ENCODE measurements at places on chromosomes 1 and 21.

DNA sequence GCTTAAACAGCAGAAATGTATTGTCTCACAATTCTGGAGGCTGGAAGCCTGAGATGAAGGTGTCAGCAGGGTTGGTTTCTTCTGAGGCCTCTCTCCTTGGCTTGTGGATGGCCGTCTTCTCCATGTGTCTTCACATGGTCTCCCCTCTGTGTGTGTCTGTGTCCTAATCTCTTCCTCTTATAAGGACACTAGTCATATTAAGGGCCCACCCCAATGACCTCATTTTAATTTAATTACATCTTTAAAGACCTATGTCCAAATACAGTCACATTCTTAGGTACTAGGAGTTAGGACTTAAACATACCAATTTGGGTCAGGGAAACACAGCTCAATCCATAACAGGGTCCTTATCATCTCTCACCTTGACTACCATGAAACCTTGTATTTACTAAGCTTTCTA is 14.8 kb upstream of the OLIG2 start:
- DNase-seq = no peak

GRCh38 chr1:31715087-31715872 is 11.5 kb upstream of the COL16A1 start:
- DNase-seq = peak; percentile 98

DNA sequence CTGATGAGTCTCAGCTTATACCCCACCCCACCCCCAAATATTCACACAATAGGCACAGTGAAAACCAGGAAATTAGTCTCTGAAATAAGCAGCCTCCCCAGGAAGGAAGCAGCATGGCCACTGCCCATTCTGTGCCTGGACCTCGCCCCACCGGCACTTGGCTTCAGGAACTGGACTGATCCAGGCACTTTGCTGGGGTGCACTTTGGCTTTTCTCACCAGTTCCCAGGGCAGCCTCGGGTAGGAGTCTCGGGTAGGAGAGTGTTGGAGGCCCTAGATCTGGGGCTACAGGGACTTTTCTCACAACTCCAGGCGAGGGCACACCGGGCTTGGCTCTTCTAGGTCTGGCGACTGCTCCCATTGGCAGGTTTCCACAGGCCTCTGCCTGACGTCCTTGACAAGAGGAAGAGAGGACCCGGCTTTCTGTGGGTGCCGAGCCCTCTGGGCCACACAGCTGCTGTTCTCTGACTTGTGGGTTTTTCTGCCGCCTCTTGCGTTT is 18.7 kb downstream of the ADARB1 start:
- DNase-seq = no peak

DNA sequence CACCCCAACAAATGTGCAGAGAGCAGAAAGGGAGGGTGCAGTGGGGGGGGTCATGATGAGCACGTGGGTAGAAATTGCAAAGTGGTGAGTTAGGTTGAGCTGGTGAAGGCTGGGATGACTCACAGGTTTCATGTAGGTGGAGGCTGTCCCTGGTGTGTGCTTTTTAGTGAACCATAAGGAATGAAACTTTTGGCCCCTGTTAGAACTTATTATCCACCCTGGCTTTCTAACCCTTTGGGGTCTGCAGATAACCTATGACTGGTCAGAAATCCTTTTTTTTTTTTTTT is 46.9 kb downstream of the DOP1B start:
- no peak for DNase-seq

GRCh38 chr1:191620883-191621282 is 537.4 kb upstream of the RGS18 start:
- no peak for DNase-seq

GRCh38 chr1:7856345-7856744 is 3.5 kb upstream of the UTS2 start:
- no peak for DNase-seq

- DNase-seq = no peak
Measured at GRCh38 chr1:184428604-184429003, 41.8 kb downstream of the C1orf21 start.

DNA sequence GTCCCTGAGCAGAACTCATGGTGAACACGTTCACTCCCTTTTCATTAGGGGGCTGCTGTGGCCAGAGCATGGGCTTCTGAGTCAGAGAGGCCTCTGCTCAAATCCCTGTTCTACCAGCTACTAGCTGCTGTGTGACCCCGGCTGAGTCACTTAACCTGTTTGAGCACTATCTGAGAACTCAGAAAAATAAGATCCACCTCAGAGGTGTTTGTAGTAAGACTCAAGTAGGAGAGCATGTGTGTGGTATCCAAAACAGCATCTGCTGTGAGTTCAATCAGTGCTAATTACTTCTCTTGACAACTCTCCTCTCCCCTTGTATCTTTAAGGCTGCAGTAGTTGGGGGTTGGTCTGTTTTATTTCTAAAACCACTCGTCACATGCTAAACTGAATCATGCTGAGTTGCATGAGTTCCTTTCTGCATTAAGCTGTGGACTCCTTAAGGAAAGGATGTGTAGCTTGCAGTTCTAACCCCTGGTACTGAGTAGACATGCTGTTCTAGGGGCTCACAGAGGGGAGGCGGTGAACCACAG is 39.7 kb upstream of the JUN start:
- no peak for DNase-seq

- no peak for DNase-seq
Measured at GRCh38 chr1:221164029-221164428, 284.8 kb downstream of the HLX start.

Data from right forelimb (tissue), 1 donor.